ENCODE measurements at places on chromosomes 16 and 17. TPM values are rescaled to one million over a fixed set of nuclear protein-coding genes. Genes with fewer than 3 reads are reported as not detected.

Gene NTN1
- 2.3 TPM for polyA plus RNA-seq

Gene HP
- polyA plus RNA-seq, result 43.5 TPM

Gene IGSF6
- 0.35 TPM for polyA plus RNA-seq

Gene SLC5A11
- 0.08 TPM for polyA plus RNA-seq

Gene TAF15
- polyA plus RNA-seq, result 88.1 TPM

Gene STH
- not detected for polyA plus RNA-seq

Gene EEF2KMT
- polyA plus RNA-seq, result 4.3 TPM

Gene MEIOC
- polyA plus RNA-seq, result not detected

Gene RND2
- polyA plus RNA-seq, result 1.1 TPM

Gene VAMP2
- polyA plus RNA-seq, result 29.8 TPM

Gene PRR15L
- 64.9 TPM for polyA plus RNA-seq

Gene CCL16
- polyA plus RNA-seq, result 0.30 TPM

Gene PTX4
- polyA plus RNA-seq, result not detected

Gene RPAIN
- polyA plus RNA-seq, result 39.2 TPM

Gene LHX1
- polyA plus RNA-seq, result 0.05 TPM

Gene CD300H
- polyA plus RNA-seq, result not detected

Gene ACSF3
- 36.9 TPM for polyA plus RNA-seq

Gene HLF
- polyA plus RNA-seq, result 1.2 TPM

Gene SLC13A5
- polyA plus RNA-seq, result 0.16 TPM

Gene KRTAP9-4
- polyA plus RNA-seq, result not detected

Gene C1QTNF8
- 0.23 TPM for polyA plus RNA-seq

Gene MSRB1
- polyA plus RNA-seq, result 47.0 TPM

Gene CRHR1
- not detected for polyA plus RNA-seq

Gene ZPBP2
- polyA plus RNA-seq, result not detected

Gene COIL
- polyA plus RNA-seq, result 4.4 TPM

Gene CD7
- 0.70 TPM for polyA plus RNA-seq

Gene UMOD
- polyA plus RNA-seq, result 2.3 TPM

Gene SHISA6
- polyA plus RNA-seq, result 1.3 TPM

Gene KRT33B
- polyA plus RNA-seq, result not detected

Gene DDX19B
- 19.6 TPM for polyA plus RNA-seq

Gene MAP3K14
- polyA plus RNA-seq, result 16.2 TPM

Gene ORC6
- 0.52 TPM for polyA plus RNA-seq

Gene PMFBP1
- 3.1 TPM for polyA plus RNA-seq

Gene ZNF629
- 5.8 TPM for polyA plus RNA-seq

Gene CNTROB
- polyA plus RNA-seq, result 46.1 TPM

Gene GPR139
- not detected for polyA plus RNA-seq

Gene CCL3
- 0.56 TPM for polyA plus RNA-seq

Gene CEP95
- 80.8 TPM for polyA plus RNA-seq

Gene FKBP10
- 17.3 TPM for polyA plus RNA-seq

Gene KRT24
- 0.08 TPM for polyA plus RNA-seq

Gene SLFN11
- 3.1 TPM for polyA plus RNA-seq

Gene NOL3
- polyA plus RNA-seq, result 84.5 TPM

Gene WFIKKN2
- polyA plus RNA-seq, result 0.45 TPM

Gene ESRP2
- 45.5 TPM for polyA plus RNA-seq

Gene TP53TG3F
- not detected for polyA plus RNA-seq

Gene KRT28
- polyA plus RNA-seq, result not detected

Gene SYCE1L
- 8.2 TPM for polyA plus RNA-seq

Gene TNS4
- not detected for polyA plus RNA-seq

Gene IRF8
- 0.92 TPM for polyA plus RNA-seq

Gene SEPTIN1
- polyA plus RNA-seq, result 2.1 TPM

Measured in pancreas (tissue), 10 donors.